ENCODE measurements at places on chromosomes 12 and 14.

GRCh38 chr12:124921200-124922031, 7.0 kb upstream of the UBC start:
- peaks cover 4% of the 10 kb centered on the region for H3K36me3 ChIP-seq
- peaks cover 2% of the 10 kb centered on the region for H3K27me3 ChIP-seq
- H3K4me1 ChIP-seq = peaks cover 52% of the 10 kb centered on the region
- peak; percentile 92 for DNase-seq
- peak overlapping the region; percentile 100 for H3K27ac ChIP-seq
- H3K4me3 ChIP-seq = peak overlapping the region; percentile 90

- H3K4me1 ChIP-seq = no peaks in the 10 kb centered on the region
- H3K27ac ChIP-seq = no peak overlapping the region
- peaks cover 16% of the 10 kb centered on the region for H3K27me3 ChIP-seq
- no peak for DNase-seq
- no peak overlapping the region for H3K4me3 ChIP-seq
Observed at GRCh38 chr12:62668782-62669181, 202.2 kb downstream of the MON2 start.

DNA sequence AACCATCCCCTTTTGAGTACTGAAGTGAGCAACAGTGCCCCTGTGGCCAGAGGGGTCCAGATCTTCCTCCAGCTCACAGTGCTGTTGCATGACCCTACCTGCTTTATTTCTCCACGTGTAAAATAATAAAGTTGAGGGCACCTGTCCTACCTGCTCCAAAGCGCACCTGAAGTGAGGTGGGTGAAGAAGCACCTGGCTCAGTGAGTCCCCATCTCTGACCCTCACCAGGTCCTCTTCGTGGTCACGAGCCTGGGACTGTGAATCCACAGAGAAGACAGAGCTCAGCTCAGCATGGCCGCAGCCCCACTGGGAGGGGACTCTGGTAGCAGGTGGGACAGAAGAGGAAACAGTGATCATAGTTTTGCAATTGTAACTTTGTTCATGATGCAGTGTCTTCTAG, 976.7 kb upstream of the TMEM132C start:
- H3K4me1 ChIP-seq = no peaks in the 10 kb centered on the region
- no peak overlapping the region for H3K4me3 ChIP-seq
- no peak overlapping the region for H3K27ac ChIP-seq
- DNase-seq = no peak
- H3K36me3 ChIP-seq = no peaks in the 10 kb centered on the region

- peaks cover 8% of the 10 kb centered on the region for H3K27me3 ChIP-seq
- no peak overlapping the region for H3K4me3 ChIP-seq
- H3K27ac ChIP-seq = no peak overlapping the region
- DNase-seq = no peak
Observed at GRCh38 chr12:93200291-93200917, 177.3 kb upstream of the NUDT4 start.

DNA sequence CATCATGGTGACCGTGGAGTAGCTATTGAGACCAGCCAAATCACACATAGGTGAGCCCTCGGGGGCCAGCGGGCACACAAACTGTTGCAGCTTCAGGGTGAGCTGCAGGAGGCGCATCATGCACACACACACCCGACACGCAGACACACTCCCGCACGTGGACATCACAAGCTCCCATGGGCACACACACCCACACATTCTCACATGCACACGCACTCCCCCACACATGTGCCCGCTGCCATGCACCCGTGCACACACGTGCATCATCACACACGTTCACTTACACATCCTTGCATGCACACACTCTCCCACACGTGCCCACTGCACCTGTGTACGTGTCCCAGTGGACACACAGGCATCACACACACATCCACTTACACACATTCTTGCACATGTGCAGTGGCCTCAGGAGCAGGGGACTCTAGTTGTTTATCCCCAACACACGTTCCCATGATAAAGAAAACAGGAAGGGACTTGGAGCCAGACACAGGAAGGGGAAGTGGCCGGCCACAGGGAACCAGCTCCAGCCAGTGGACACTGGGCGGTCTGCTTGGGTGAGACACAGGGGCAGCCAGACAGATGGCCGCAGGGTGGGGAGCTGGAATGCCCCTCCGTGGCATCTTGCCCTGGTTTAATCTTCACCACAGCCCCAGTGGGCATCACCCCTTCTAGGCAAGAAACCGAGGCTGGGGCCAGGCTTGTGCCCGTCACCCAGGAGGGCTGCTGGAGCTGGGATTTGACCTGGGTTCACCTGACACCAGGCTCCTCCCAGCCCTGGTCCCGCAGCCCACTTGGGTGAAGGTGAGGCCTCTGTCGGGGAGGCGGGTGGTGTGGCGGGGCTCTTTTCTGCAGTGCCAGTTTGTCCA, 49.7 kb downstream of the CYP46A1 start:
- no peak for DNase-seq
- no peak overlapping the region for H3K27ac ChIP-seq
- H3K4me3 ChIP-seq = no peak overlapping the region
- H3K36me3 ChIP-seq = no peaks in the 10 kb centered on the region

DNA sequence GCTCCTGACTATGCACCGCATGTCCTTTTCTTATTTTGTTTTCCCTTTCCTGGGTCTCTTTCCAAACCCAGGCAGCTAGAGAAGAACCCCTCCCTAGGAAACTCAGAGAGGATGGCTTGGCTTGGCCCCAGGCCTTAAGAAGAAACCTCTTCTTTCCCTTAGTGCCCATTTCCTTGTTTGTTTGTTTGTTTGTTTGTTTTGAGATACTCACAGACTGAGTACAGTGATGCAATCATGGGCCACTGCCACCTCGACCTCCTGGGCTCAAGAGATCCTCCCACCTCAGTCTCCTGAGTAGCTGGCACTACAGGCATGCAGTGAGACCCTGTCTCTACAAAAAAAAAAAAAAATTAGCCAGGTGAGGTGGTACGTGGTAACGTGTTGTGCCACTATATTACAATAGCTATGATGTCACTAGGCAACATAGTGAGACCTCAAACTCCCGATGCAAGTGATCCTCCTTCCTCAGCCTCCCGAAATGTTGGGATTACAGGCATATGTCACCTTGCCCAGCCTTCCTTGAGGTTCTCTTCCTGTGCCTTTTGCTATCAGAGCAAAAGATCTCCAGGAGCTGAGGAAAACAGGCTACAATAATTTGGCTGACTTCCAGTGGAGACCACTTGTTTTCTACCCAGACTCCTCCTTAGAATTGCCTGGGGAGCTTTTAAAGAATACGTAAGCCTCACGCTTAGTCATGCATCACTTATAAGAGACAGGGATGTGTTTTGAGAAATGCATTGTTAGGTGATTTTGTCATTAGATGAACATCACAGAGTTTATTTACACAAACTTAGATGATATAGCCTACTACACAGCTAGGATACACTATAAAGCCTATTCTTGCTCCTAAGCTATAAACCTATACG, 34.5 kb upstream of the LGALS3 start:
- H3K27ac ChIP-seq = no peak overlapping the region
- peaks cover 2% of the 10 kb centered on the region for H3K27me3 ChIP-seq
- no peak for DNase-seq
- H3K36me3 ChIP-seq = peaks cover 4% of the 10 kb centered on the region
- peaks cover 25% of the 10 kb centered on the region for H3K4me1 ChIP-seq

DNA sequence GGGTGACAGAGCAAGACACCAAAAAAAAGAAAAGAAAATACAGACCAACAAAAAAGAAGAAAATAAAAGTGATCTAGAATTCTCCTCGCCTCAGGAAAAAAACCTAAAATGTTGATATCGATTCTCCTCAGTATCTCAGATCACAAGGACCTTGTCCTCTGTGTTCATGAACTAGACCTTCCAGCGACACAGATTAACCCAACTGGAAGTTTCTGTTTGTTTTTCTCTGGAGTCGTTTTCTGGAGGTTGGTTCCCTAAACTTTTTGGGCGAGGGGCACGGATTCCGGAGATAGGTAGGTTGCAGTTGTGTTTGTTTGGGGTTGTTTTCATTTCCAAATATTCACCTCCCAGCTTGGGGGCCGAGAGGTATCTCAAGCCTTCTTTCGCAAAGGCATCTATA, 559 bp upstream of the RFC5 start:
- H3K27ac ChIP-seq = no peak overlapping the region
- DNase-seq = no peak
- H3K4me3 ChIP-seq = peak overlapping the region; percentile 98
- peaks cover 7% of the 10 kb centered on the region for H3K27me3 ChIP-seq

- H3K36me3 ChIP-seq = peaks cover 5% of the 10 kb centered on the region
- peaks cover 6% of the 10 kb centered on the region for H3K4me1 ChIP-seq
- DNase-seq = no peak
- H3K27ac ChIP-seq = no peak overlapping the region
- H3K27me3 ChIP-seq = no peaks in the 10 kb centered on the region
- H3K4me3 ChIP-seq = no peak overlapping the region
Observed at GRCh38 chr14:104226421-104227383, 88.3 kb downstream of the KIF26A start.

DNA sequence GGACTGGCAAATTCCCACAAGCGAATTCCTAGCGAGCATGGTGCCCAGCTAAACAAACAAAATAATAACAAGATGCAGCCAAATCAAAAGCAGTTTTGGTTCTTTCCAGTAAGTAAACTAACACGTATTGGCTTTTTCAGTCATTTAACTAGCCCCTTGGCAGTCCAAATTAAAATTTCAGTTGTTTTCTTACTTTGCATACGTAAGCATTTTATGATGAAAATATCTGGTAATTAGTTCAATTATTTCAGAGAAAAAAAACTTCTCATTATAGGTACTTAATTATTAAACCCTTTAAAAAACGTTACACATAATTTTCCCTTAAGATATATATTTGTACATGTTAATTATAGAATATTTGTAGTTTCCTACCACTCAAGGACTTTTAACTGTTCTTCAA, 70.1 kb downstream of the ST8SIA1 start:
- H3K4me1 ChIP-seq = peaks cover 2% of the 10 kb centered on the region
- DNase-seq = no peak
- H3K4me3 ChIP-seq = no peak overlapping the region
- peaks cover 2% of the 10 kb centered on the region for H3K27me3 ChIP-seq
- no peaks in the 10 kb centered on the region for H3K36me3 ChIP-seq

GRCh38 chr14:102124419-102124818, 15.3 kb upstream of the WDR20 start:
- no peak overlapping the region for H3K4me3 ChIP-seq
- no peak for DNase-seq
- no peaks in the 10 kb centered on the region for H3K27me3 ChIP-seq
- no peaks in the 10 kb centered on the region for H3K4me1 ChIP-seq

DNA sequence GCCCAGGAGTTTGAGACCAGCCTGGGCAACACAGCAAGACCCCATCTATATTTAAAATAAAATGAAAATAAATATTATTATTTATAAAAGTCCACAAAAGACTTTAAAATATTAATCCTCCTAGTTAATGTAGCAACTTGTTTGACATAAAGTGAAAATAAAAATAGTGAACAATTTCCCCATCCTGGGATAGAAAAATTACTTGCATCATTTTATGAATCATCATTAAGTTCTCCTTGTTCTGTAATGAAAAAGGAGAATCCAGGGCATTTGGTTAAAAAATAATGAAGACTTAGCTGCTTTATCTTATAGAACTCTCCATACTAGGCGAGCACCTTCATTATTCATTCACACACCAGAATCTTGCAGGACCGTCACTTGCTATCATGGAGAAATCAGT, 66.1 kb downstream of the ELK3 start:
- H3K36me3 ChIP-seq = peaks cover 46% of the 10 kb centered on the region
- no peak overlapping the region for H3K4me3 ChIP-seq
- H3K27me3 ChIP-seq = no peaks in the 10 kb centered on the region
- peaks cover 5% of the 10 kb centered on the region for H3K4me1 ChIP-seq
- no peak for DNase-seq

DNA sequence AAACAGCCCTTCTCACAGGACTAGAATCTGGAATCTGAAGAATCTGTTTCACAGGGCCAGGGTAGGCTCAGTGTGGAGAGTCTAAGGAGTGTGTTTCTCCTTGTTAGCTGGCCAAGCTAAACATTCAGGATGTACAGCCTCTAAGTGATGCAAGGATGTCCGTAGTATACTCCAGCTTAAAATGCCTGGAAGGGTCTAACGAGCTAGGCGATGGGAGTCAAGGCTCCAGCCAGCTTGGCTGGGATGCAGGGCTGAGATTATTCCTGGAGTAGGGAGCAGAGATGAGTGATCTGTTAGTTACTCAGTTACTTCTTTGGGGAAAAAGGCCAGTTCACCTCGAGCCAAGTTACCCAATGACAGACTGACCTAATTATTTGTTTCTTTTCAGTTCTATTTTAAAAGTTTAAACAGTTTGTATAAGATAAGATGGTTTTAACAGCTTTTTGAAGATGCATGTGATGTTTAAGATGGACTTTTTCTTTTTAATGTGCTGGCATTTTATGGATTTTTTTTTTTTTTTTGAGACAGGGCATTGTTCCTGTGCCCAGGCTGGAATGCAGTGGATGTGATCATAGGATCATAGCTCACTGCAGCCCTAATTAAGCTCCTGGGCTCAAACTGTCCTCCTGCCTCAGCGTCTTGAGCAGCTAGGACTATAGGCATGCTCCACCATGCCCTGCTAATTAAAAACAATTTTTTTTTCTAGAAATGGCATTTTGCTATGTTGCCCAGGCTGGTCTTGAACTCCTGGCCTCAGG, 41.1 kb downstream of the SYNE2 start:
- H3K4me3 ChIP-seq = no peak overlapping the region
- H3K4me1 ChIP-seq = peaks cover 7% of the 10 kb centered on the region
- no peaks in the 10 kb centered on the region for H3K27me3 ChIP-seq
- no peak overlapping the region for H3K27ac ChIP-seq
- DNase-seq = no peak
- peaks cover 8% of the 10 kb centered on the region for H3K36me3 ChIP-seq

DNA sequence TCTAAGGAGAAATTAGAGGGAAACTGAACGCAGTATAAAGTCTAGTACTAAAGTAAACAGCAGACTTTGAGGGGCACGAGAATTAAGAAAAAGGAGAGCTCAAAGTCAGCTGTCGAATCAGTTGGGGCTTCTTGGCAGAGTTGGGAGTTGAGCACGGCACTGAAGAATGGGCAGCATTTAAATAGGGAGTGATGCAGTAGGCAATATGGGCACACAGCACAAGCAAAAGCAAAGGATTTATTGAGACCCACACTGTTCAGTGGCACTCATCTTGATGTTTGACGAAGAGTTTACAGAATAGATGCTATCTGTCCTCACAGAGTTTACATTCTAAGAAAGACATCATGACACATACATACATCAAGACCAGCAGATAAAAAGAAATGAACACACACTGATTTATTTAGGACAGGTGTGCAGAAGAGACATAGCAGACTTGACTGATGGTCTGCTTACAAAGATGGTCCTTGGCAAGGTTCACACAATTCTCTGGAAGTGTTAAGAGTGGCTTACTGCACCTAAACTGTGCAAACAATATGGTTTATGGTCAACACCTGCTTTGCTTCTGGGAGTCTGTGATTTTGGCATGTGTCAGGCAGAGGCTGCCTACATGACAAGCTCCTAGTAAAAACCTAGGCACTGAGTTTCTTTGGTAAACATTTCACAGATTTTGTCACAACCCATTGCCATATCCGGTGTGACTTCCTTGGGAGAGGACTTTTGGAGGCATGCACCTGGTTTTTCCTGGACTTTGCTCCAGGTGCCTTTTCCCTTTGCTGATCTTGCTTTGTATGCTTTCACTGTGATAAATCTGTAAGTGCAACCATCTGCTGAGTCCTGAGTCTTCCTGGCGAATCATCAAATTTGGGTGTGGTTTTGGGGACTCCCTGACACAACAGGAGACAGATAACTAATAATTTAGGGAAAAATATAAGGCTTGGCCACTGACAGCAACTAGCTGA, 26.3 kb downstream of the ALKBH1 start:
- no peak overlapping the region for H3K4me3 ChIP-seq
- no peak for DNase-seq
- peaks cover 3% of the 10 kb centered on the region for H3K4me1 ChIP-seq
- H3K27me3 ChIP-seq = no peaks in the 10 kb centered on the region
- peaks cover 18% of the 10 kb centered on the region for H3K36me3 ChIP-seq

GRCh38 chr14:22549981-22550673, 38.9 kb downstream of the DAD1 start:
- peak overlapping the region; percentile 93 for H3K27ac ChIP-seq
- peak overlapping the region; percentile 84 for H3K4me3 ChIP-seq
- peaks cover 91% of the 10 kb centered on the region for H3K4me1 ChIP-seq
- no peaks in the 10 kb centered on the region for H3K27me3 ChIP-seq
- peaks cover 84% of the 10 kb centered on the region for H3K36me3 ChIP-seq
- DNase-seq = peak; percentile 91
